Ascending aorta (tissue), 2 donors: ENCODE measurements at places on chromosomes 5 and 9. TPM values are rescaled to one million over a fixed set of nuclear protein-coding genes. Genes with fewer than 3 reads are reported as not detected.

- no peaks in the 10 kb centered on the region for H3K27me3 ChIP-seq
- no peak overlapping the region for H3K27ac ChIP-seq
- H3K4me1 ChIP-seq: no peaks in the 10 kb centered on the region
- no peak for DNase-seq
- no peaks in the 10 kb centered on the region for H3K36me3 ChIP-seq
Observed at GRCh38 chr5:148799737-148800527, 26.5 kb upstream of the ADRB2 start.

DNA sequence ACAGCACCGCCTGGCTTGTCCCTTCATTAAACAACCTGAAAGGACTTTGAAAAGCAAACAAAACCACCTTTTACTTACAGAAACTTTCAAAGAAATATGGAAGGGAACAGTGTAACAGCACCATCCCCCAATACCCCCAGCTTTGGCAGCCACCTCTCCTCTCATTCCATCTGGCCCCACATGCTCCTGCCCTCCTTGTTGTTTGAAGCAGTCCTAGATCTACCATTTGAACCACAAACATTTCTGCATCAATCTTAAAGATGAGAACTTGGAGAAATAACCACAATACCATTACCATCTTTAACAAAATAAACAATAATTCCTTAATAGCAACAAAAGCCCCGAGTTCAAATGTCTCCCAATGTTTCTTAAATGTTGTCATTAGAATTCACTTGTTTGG is 17.8 kb upstream of the COL15A1 start:
- H3K4me3 ChIP-seq: no peak overlapping the region
- DNase-seq: no peak
- no peaks in the 10 kb centered on the region for H3K36me3 ChIP-seq

- no peak overlapping the region for H3K27ac ChIP-seq
- no peaks in the 10 kb centered on the region for H3K36me3 ChIP-seq
- no peaks in the 10 kb centered on the region for H3K4me1 ChIP-seq
- H3K27me3 ChIP-seq: no peaks in the 10 kb centered on the region
- DNase-seq: no peak
Observed at GRCh38 chr5:144276034-144276822, 105.6 kb downstream of the KCTD16 start.

- DNase-seq: peak; percentile 85
- H3K4me1 ChIP-seq: no peaks in the 10 kb centered on the region
- H3K4me3 ChIP-seq: peak overlapping the region; percentile 81
- H3K27ac ChIP-seq: peak overlapping the region; percentile 95
- H3K36me3 ChIP-seq: no peaks in the 10 kb centered on the region
Observed at GRCh38 chr5:96662725-96663518, 746 bp downstream of the CAST start.

DNA sequence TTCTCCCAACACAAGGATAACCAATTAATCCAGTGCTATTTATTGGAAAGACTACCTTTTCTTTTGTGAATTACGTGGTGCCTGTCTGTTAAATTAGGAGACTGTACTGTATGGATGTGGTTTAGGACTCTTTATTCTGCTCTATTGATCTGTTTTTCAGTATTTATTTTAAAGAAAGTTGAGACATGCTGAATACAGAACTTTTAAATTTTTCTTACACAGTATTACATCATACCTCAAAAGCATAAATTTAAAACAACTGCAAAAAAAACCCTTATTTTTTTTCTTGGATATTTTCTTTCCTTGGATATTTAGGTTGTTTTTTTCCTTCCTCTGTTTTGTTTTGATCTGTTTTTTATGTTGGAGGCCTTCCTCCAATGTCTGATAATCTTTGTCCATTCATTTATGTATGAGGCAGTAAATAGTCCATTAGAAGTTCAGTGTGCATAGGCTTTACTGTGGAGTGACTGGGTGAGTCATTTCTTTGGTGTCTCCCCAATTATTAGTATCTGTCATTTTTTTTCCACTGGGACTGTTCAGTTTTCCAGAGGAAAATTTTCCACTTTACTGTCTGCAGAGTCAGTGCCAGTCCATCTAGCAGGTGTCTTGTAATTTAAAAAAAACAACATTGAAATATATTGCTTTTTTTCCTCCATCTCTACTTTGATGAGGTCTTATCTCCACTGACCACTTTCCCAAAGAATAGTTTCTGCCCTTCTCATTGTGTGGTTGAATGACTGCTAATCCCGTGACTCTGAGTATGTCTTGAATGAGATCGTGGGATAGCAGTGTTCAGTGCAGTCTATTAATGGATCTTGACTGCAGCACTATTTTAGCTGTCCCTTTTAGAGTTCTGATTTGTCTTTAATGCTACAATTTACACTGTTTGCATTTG is 15.2 kb downstream of the CYSTM1 start:
- no peak overlapping the region for H3K4me3 ChIP-seq
- no peaks in the 10 kb centered on the region for H3K4me1 ChIP-seq
- no peak for DNase-seq
- no peak overlapping the region for H3K27ac ChIP-seq
- no peaks in the 10 kb centered on the region for H3K27me3 ChIP-seq

Gene TRIM7
- total RNA-seq: 6.1 TPM

Gene PCDHGA4
- 4.3 TPM for total RNA-seq

Gene GNA14
- total RNA-seq: 3.5 TPM

Gene NIPSNAP3A
- 9.7 TPM for total RNA-seq
